ENCODE measurements at places on chromosomes 2 and 18.

DNA sequence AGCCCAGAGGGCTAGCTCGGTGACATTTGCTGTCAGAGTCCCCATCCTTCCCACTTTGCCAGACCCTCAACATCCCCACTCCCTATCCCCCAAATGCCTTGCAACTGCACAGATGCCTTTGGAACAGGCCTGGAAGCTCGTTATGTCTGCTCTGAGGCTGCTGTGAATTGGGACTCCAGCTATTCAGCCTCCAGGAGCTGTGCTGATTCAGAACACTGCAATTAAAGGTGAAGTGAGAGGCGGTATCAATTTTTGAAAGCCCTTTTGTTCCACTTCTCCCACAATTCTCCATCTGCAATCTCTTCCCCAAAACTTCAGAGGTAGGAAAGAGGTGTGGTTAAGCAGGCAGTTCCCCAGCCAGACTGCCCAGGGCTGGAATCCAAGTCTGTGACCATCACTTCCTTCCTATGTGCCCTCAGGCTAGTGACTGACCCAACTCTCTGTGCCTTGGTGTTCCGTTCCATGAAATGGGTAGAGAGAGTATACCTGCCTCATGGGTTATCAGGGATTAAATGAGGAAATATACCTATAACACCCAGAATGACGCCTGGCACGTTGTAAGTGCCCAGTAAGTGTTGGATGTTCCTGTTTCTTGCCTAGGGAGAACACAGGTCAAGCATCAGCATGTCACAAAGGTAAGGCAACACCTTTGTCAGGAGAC is 17.5 kb downstream of the NOSTRIN start:
- no peak for DNase-seq

DNA sequence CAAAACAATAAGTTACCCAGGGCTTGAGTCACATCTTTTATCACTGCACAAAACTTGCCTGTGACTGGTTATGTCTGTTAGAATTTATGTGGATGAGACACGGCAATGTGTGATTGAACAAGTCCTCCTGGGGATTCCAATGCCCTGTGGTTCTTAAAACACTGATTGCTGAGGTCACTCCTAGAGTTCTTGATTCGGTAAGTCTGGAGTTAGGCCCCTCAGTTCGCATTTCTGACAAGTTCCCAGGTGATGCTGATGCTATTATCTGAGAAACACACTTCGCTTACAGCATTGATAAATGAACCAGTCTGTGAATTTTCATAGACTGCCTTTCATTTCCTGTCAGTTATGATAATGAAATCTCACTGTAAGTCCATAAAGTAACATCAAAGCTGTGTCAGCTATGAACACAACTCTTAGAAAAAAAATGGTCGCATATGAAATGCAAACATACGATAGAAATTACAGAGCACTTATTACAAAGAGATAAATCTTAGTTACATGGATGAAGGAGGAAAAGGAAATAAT is 214.0 kb downstream of the DLGAP1 start:
- no peak for DNase-seq

GRCh38 chr2:144096531-144096930 is 423.4 kb downstream of the ZEB2 start:
- DNase-seq, result no peak

DNA sequence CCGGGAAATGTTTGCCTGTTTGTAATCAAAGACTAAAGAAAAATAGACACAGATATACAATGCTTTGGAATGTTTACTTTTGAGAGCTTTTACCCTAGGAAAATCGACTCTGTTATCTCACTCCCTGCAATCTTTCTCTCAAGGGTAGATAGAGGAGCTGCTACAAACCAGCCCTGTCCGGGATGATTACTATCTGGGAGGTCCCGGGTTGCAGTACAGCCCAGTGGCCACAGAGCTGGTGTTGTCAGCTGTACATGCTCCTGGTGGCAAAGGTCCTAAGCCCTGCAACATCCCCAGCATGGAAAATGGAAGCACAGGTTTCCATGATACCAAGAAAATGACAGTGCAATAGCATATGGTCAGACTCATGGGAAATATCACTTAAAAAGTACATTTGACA is 570.5 kb upstream of the SOX11 start:
- DNase-seq, result no peak

DNA sequence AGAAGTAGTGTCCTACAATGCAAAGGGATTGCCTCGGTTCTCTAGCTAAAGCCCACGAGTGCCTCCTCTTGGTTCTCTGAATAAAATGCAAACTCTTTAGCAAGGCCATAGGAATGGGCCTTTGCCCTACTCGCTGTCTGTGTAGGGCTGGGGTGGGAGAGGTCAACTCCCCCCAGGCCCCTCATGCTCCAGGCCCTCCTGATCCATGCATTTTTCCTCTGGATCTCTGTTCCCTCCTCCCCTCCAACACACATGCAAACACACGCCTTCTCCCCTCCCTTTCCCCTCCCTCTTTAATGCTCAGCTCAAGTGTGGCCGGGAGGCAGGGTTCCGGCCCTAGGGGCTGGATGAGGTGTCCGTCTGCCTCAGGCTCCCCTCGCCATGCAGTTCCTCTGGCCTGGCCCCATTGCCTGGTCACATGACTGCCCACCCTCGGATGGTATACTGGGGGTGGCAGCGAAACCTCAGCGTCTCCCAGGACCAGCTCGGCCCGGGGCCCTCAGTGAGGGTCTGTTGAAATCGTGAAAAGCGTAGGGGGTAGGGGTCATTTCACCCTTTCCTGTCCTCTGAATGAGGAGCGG is 14.9 kb upstream of the KLF11 start:
- no peak for DNase-seq

DNA sequence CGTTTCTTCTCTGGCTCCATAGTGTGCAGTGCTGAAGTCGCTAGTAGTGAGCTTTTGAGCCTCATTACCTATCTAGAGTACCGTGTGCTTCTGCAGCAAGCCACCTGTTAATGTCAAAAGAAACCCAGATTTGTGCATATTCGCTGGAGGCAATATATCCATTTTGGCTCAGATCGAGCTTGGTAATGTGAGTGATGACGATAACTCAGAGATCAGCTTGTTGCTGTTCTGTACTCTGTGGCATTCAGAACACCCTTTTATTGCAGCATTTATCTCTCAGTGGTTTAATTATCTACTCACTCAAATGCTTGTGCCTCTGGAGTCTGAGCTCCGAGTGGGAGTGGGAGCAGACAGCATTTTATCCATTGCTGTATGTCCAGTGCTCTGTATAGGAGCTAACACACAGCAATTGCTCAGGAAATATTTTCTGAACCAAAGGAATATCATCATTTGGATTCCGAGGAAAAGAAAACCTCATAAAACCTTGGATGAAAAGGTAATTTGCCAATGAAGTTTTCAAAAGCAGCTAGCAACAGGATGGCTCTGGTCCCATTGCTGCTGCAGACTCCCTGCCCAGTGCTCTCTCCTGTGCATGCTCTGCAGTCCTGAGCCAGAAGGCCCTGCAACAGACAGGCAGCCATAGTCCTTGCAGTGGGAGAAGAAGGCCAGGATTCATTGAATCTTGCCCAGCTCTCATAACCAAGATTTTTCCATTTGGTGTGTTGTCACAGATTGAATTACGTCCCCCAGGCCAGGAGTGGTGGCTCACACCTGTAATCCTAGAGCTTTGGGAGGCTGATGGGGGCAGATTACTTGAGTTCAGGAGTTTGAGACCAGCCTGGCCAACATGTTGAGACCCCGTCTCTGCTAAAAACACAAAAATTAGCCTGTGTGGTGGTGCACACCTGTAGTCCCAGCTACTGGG is 183.8 kb downstream of the MYCN start:
- no peak for DNase-seq

DNA sequence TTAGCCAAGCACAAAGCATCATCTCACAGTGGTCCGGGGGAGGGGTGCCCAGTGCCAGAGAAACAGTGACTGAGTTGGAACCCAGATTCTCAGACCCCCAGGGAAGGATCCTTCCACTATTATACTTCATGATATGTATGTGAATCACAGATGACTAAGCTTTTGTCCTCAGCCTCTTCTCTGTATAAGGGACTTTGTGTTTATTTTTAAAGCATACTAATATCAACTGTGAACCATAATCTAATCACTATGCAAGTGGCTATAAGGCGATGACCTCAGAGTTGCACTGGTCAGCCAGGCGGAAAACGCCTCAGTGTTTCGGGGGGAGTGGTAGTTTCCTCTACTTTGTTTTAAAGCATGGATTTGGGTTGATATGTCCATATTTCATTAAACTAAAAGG is 160.4 kb upstream of the TMEM200C start:
- no peak for DNase-seq

DNA sequence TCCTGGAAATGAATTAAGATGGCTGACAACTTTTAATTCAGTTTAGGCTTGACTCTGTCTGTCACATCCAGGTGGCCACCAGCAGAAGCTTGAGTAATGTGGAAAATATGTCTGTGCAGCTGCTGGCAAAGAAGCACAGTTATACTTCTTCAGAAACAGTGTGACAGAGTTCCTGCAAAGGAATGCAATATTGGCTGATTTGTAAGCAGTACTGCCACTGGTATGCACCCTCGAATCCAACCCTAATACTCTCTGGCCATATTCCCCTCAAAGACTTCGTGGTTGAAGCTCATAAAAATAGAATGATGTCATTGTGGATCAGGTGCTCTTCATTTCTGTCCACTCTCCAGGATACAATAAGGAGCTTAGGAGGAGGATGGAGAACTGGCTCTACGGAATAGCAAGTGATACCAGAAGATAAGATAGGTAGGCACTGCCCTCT is 86.2 kb downstream of the METTL8 start:
- no peak for DNase-seq

GRCh38 chr2:122590524-122590923 is 835.1 kb downstream of the TSN start:
- no peak for DNase-seq

- no peak for DNase-seq
Measured at GRCh38 chr2:42331569-42332284, 29.3 kb downstream of the COX7A2L start.

DNA sequence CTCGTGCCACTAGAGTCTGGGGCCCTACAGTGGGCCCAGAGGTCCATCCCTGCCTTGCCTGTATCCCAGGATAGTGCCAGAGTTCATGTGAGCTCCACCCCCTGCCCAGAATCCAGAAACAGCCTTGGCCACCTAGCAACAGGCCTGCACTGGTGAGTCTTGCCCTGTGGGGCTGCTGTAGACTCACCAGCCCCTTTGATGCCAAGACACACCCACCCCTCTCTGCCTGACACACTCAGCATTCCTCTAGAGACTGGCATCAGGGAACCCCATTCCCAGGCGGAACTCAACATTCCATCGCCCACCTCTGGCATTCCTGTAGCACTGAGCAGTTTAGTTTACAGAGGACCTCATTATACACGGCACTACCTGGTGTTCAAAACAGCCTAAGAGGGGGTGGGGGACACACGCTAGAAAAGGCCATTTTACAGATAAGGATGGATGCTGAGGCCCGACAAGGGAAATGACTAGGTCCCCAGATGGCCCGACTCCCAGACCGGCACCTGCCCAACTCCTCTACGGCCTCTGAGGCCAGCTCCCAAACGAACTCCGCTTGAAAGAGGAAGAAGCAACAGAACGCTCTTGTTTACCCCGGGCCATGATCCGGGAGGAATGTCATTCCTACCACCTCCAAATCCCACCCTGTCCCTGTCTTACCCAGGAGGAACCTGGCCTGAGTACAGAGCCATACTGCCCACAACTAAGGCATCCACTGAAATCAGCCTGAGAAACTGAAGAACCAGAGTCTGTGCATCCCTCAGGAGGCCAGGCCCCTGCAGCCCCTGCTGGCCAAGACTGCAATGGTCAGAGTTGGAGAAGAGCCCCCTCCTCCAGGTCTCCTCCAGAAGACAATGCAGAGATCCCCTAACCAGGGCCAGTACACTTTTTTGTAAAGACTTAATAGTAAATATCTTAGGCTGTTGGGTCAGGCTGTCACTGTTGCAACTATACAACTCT is 180.2 kb downstream of the TNS1 start:
- no peak for DNase-seq

DNA sequence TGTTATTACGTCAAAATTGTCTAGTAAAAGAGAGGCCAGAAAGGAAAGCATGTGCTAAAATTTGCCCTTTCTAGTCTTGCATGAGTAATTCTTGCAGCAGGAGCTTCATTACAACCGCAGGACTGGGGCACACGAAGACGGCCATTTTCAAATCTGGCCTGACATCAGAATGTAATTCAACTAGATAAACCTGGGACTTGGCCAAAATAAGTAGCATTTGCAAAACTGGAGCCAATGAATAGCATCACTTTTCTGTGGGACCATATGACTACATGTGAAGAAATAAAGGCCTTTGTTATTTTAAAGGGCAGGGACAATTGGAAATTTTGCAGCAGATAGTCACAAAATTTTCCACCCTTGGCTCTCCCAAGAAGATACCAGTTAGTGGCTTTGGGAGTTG is 3.0 kb upstream of the FZD7 start:
- DNase-seq, result no peak

GRCh38 chr2:65786007-65786717 is 353.8 kb upstream of the SPRED2 start:
- DNase-seq, result no peak
